HepG2 (cell line): ENCODE measurements at places on chromosomes 4 and X. TPM values are rescaled to one million over a fixed set of nuclear protein-coding genes. Genes with fewer than 3 reads are reported as not detected.

DNA sequence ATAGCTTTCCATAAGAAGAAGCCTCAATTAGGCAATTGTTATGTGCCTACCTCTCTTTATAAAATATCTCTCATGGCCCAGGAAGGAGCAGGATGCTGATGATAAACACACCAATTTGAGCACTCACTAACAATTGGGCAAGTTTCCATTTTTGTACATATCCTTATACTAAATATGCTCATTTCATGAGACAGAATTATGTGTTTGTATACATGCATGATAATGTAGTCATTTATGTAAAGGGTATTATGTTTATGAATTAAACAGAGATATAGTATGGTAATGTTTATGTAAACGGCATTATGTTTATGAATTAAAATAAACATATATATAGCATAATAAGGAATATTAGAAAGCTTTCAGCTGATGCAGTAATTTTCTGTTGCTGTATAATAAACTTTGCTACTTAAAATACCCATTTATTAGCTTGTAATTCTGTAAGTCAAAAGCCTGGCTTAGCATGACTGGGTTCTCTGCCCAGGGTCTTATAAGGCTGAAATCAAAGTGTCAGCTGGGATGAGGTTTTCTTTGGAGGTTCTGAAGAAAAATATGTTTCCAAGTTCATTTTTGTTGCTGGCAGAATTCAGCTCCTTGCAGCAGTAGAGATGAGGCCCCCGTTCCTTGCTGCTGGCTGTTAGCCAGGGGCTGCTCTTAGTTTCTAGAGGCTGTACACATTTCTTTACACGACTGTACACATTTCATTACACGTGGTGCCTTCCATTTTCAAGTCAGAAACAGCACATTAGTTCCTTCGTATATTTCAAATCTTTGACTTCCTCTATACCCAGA is 89.0 kb downstream of the GLRA2 start:
- no peaks in the 10 kb centered on the region for H3K27me3 ChIP-seq
- no peak for DNase-seq
- no peaks in the 10 kb centered on the region for H3K4me1 ChIP-seq
- H3K4me3 ChIP-seq, result no peak overlapping the region
- H3K27ac ChIP-seq, result no peak overlapping the region

DNA sequence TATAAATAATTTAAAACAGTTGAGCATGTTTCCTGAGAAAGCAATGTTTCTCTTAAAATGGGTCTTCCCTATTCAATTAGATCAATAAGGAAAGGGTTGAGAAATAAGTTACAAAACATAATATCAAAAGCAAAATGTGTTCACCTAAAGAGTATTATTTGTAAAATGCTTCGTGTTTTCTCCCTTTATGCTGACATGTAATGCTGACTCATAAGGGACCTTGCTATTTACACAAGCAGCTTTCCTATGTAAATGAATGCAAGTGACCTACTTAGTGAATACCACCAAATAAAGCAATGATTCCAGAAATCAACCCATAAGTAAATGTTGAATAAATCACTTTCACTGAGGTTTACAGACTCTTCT is 91.5 kb downstream of the ELOVL6 start:
- peaks cover 5% of the 10 kb centered on the region; the same call in 2 of the 3 replicates for H3K36me3 ChIP-seq
- no peak overlapping the region for H3K4me3 ChIP-seq
- peak overlapping the region; percentile 42 for H3K27ac ChIP-seq
- peaks cover 12% of the 10 kb centered on the region for H3K4me1 ChIP-seq

DNA sequence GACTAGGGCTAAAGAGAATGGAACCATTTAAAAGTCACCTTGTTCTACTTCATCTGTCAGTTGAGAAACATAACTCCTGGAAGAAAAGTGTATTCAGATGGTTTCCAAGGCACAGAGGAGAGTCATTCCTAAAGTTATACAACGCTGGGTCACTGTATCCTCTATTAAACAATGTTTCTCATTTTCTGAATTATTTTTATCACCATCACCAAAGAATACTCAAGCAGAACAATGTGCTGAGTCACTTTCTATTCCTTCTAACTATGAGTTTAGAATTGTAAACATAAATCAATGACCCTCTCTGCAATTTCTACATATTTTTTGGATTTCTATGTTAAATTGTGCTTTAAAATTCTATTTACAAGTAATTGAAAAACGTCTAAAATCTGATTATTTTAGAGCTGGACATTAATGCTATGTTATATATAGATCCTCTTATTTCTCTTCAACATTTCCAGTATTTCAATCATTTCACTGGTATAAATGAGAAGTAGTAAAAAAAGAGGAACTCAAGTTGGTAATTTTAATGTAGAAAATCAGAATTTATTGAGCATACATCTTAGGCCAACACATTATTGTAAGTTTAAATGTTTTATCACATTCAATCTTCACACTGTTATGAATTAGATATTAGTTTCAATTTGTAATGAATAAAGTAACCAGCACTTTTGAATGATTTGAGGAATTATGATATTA is 7.5 kb downstream of the DTHD1 start:
- DNase-seq, result no peak
- H3K4me1 ChIP-seq, result no peaks in the 10 kb centered on the region
- H3K36me3 ChIP-seq, result no peaks in the 10 kb centered on the region
- H3K27ac ChIP-seq, result no peak overlapping the region

- H3K27ac ChIP-seq, result no peak overlapping the region
- H3K27me3 ChIP-seq, result no peaks in the 10 kb centered on the region
- H3K4me1 ChIP-seq, result no peaks in the 10 kb centered on the region
- no peaks in the 10 kb centered on the region for H3K36me3 ChIP-seq
Observed at GRCh38 chr4:124727331-124727890, 14.9 kb upstream of the ANKRD50 start.

GRCh38 chr4:74376888-74377483 is 12.0 kb downstream of the EREG start:
- DNase-seq, result peak; percentile 45
- no peaks in the 10 kb centered on the region for H3K27me3 ChIP-seq
- no peaks in the 10 kb centered on the region for H3K4me1 ChIP-seq
- H3K36me3 ChIP-seq, result no peaks in the 10 kb centered on the region
- no peak overlapping the region for H3K27ac ChIP-seq

DNA sequence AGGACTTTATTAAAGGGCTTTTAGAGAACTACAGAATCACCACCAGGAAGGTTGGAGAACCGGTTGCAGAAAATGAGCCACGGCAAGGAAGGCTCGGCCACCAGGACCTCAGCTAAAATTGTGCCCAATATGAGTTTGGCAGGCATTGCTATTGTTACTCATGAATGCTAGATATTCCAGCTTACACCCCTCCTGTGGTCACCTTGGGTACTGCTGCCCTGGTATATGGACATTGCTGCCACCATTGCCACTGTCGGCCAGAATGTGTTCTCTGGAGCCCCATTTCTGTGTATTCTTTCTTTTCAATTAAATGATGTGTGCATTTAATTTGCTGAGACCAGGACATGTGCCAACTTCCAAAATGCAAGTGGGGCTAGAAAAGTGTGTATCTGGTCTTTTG is 626.7 kb upstream of the BOD1L1 start:
- no peaks in the 10 kb centered on the region for H3K36me3 ChIP-seq
- H3K27me3 ChIP-seq, result no peaks in the 10 kb centered on the region
- H3K4me1 ChIP-seq, result no peaks in the 10 kb centered on the region
- no peak overlapping the region for H3K27ac ChIP-seq

Gene NDUFC1
- 38.4 and 43.4 TPM in 2 replicates for polyA plus RNA-seq

DNA sequence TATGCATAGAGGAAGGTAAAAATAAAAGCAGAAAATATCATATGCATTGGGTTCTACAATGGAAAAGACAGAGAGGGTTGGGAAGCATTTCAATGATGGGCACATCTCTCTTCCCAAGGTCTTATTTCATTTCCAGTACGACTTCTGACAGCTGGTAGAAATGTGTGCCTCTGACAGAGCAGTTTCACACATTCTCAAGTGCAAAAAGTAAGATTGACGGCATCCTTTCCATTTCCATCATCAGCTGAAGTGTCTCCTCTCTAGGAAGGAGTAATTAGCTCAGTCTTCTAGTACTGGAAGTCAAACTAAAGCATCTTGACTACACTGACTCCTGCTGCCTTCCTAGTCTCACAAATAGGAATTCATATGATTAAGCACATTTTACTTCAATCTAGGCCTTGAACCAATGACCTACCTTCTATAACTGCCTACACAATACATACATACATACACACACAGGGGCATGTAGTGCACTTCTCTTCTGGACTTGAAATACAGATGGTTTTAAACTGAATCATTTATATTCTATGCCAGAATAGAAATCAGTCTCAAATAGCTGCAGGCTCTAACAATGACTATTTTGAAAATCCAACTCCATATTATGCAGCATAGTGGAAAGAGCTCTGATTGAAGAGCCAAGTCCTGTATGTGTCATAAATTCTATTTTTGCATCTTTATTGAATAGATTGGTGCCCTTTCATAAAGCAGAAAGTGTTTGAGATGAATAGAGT is 473.4 kb downstream of the INPP4B start:
- no peak overlapping the region for H3K27ac ChIP-seq
- no peaks in the 10 kb centered on the region for H3K36me3 ChIP-seq
- no peak for DNase-seq

Gene ASIC5
- polyA plus RNA-seq, result not detected in 2 replicates

GRCh38 chr4:6324461-6324998 is 54.9 kb downstream of the WFS1 start:
- no peak for DNase-seq
- peaks cover 18% of the 10 kb centered on the region for H3K27me3 ChIP-seq
- peak overlapping the region; percentile 23 for H3K27ac ChIP-seq
- no peaks in the 10 kb centered on the region for H3K36me3 ChIP-seq
- H3K4me3 ChIP-seq, result no peak overlapping the region

DNA sequence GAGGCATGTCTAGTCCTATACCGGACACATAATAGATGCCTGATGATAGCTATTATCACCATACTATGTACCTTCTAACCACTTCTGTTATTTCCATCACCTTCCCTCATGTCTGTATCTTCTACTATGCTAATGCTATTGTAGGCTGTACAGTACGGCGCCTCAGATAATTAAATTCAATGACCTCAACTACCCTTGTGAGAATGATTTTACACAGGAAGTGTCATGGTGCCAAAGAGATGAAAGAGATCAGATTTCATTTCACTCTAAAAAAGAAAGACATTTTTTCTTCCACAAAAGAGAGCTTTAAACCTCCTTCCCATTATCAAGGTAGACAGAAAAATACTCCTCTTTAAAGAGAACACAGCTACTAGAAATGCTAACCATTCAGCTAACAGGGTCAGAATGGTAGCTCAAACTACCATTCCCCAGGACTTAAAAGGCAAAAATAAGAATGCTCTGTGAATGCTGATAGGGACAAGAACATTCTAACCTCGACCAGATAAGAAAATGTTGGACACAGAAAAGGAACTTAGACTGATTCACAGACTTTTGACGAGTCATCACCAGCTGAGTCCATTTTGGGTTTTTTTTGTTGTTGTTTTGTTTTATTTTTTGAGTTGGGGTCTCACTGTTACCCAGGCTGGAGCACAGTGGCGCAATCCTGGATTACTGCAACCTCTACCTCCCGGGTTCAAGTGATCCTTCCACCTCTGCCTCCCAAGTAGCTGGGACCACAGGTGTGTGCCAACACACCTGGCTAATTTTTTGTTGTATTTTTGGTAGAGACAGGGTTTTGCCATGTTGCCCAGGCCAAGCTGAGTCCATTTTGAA is 99.2 kb upstream of the RAPGEF2 start:
- no peak overlapping the region for H3K4me3 ChIP-seq
- peaks cover 17% of the 10 kb centered on the region for H3K4me1 ChIP-seq
- DNase-seq, result no peak
- H3K27me3 ChIP-seq, result no peaks in the 10 kb centered on the region

GRCh38 chr4:29151584-29151983 is 1568.6 kb upstream of the PCDH7 start:
- DNase-seq, result no peak
- no peaks in the 10 kb centered on the region for H3K4me1 ChIP-seq
- H3K36me3 ChIP-seq, result no peaks in the 10 kb centered on the region

- H3K36me3 ChIP-seq, result no peaks in the 10 kb centered on the region
- no peak overlapping the region for H3K4me3 ChIP-seq
- H3K27ac ChIP-seq, result no peak overlapping the region
- no peak for DNase-seq
- H3K27me3 ChIP-seq, result no peaks in the 10 kb centered on the region
Observed at GRCh38 chrX:53713987-53714579, 27.6 kb upstream of the HUWE1 start.

DNA sequence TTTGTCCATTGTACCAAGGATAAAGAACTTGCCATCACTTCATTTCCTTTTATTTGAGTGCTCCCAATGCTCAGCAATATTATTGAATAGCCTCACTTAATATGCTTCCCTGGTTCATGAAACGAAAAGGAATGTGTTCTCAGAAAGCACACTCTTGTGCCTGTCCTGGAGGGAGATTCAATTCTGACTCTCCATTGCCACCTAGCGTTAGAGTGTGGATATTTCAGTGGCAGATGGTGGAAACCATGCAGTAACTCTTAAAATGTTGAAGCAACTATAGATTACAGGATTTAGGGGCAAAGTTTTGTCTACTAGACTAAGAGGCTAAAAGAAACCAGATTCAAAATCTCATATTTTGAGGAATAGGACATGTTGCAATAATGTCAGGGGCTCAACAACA is 36.0 kb downstream of the GAB3 start:
- H3K36me3 ChIP-seq, result no peaks in the 10 kb centered on the region
- DNase-seq, result peak; percentile 12
- no peaks in the 10 kb centered on the region for H3K4me1 ChIP-seq
- H3K4me3 ChIP-seq, result no peak overlapping the region
- H3K27me3 ChIP-seq, result no peaks in the 10 kb centered on the region

DNA sequence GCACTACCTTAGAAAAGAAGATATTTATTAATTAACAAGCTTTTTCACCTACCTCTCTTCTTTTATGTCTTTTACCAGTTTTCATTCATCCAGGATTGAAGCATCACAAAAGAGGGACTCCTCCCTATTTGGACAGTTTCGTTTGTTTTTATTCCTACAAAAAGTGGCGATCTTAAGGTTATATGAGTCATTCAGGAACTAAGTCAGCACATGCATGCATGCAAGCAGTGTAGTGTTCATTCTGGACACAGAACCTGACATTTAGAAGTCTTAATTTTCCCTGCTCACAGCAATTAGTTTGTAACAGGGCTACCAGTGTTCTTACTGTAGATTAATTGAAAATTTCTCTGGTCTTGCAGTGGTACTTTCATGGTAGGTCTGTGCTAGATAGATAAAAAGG is 47.9 kb upstream of the QRFPR start:
- H3K27me3 ChIP-seq, result no peaks in the 10 kb centered on the region
- no peak overlapping the region for H3K27ac ChIP-seq
- DNase-seq, result no peak
- H3K4me1 ChIP-seq, result no peaks in the 10 kb centered on the region

- no peaks in the 10 kb centered on the region for H3K27me3 ChIP-seq
- H3K27ac ChIP-seq, result no peak overlapping the region
- no peaks in the 10 kb centered on the region for H3K4me1 ChIP-seq
- no peak overlapping the region for H3K4me3 ChIP-seq
Observed at GRCh38 chr4:120809518-120809917, 113.0 kb downstream of the PRDM5 start.

- no peaks in the 10 kb centered on the region for H3K27me3 ChIP-seq
- H3K4me3 ChIP-seq, result peak overlapping the region; percentile 57
- peak overlapping the region; percentile 96 for H3K27ac ChIP-seq
- H3K4me1 ChIP-seq, result peaks cover 79% of the 10 kb centered on the region
- peak; percentile 61 for DNase-seq
Observed at GRCh38 chr4:140641789-140642439, 73.2 kb upstream of the UCP1 start.

Gene CXCL13
- not detected in 2 replicates for polyA plus RNA-seq
